ENCODE measurements at places on chromosomes 3 and 15.

DNA sequence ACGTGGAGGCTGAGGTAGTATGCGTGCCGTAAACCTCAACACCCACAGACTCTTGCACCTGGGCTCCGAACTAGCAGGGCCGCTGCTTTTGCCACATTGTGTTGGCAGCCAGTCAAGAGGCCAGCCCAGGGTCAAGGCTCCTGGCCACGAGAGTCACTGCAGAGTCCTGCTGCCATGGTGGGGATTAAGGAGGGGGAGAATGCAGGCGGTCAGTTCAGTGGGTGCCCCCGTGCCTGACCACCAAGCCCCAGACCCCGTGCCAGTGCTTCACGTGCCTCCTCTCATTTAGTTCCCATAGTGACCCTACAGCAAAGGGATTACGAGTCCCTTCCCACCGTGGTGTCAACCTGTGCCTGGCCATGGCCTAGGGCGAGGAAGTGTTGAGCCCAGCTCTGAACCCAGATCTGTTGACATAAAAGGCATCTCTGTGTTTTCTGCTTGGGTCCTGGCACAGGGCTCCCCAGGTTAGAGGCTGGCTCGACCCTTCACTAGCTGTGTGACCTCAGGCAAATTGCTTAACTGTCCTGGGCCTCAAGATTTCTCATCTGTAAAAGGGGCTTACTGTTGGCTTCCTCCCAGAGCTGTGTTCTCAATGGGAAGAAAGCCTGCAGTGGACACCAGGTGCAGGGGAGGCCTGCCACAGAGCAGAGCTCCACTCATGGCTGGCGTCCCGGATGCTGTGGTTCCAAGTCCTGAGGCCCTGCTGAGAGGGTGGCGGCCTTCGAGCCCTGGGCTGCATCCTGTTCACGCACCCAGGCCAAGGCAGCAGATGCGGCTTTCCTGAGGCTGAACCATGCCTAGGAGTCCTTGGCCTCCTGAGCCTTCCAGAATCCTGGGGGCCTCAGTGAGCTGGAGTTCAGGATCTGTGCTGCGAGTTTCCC is 32.8 kb downstream of the FBLN2 start:
- H3K27me3 ChIP-seq, result peaks cover 17% of the 10 kb centered on the region
- peaks cover 3% of the 10 kb centered on the region for H3K4me1 ChIP-seq
- no peaks in the 10 kb centered on the region for H3K36me3 ChIP-seq
- H3K4me3 ChIP-seq, result no peak overlapping the region
- no peak overlapping the region for H3K27ac ChIP-seq
- DNase-seq, result no peak

GRCh38 chr3:133753779-133754164 is 7.6 kb downstream of the TF start:
- H3K36me3 ChIP-seq, result no peaks in the 10 kb centered on the region
- no peak for DNase-seq
- H3K27me3 ChIP-seq, result peaks cover 64% of the 10 kb centered on the region
- H3K4me1 ChIP-seq, result no peaks in the 10 kb centered on the region
- no peak overlapping the region for H3K4me3 ChIP-seq

GRCh38 chr3:151290673-151291072 is 12.3 kb upstream of the P2RY14 start:
- no peaks in the 10 kb centered on the region for H3K36me3 ChIP-seq
- H3K4me3 ChIP-seq, result no peak overlapping the region
- peaks cover 31% of the 10 kb centered on the region for H3K27me3 ChIP-seq
- H3K4me1 ChIP-seq, result no peaks in the 10 kb centered on the region
- no peak for DNase-seq

- H3K27me3 ChIP-seq, result no peaks in the 10 kb centered on the region
- peaks cover 39% of the 10 kb centered on the region for H3K4me1 ChIP-seq
- peaks cover 32% of the 10 kb centered on the region for H3K36me3 ChIP-seq
- DNase-seq, result no peak
Observed at GRCh38 chr3:57757642-57758297, 1.7 kb downstream of the SLMAP start.

DNA sequence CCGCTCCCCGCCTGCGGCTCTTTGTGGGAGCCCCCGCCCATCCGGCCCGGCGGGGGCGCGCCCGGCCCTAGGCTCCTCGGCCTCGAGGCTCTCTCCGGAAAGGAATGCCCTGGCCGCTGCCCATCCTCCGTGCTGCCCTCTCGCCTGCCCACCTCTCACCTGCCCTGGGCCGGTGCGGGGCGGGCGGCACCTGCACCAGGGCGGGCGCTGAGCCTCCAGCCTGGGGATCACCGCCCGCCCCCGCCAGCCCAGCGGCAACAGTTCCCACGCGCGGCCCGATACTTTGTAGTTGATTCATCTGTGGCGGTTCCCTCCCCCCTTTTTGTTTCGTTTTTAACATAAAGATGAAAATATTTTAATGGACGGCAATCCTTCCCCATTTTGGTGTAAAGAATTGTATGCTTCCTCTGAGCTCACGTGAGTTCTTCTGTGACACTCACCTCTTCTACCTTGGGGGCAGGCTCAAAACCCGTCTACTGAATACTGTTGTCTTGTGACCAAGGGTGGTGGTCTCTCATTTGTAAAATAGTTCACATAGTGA is 1.9 kb downstream of the KLF13 start:
- H3K4me1 ChIP-seq, result peaks cover 63% of the 10 kb centered on the region
- H3K36me3 ChIP-seq, result peaks cover 56% of the 10 kb centered on the region
- peak; percentile 72 for DNase-seq

GRCh38 chr3:72065872-72066641 is 281.1 kb upstream of the PROK2 start:
- no peak overlapping the region for H3K4me3 ChIP-seq
- H3K36me3 ChIP-seq, result no peaks in the 10 kb centered on the region
- no peak for DNase-seq
- H3K4me1 ChIP-seq, result no peaks in the 10 kb centered on the region

DNA sequence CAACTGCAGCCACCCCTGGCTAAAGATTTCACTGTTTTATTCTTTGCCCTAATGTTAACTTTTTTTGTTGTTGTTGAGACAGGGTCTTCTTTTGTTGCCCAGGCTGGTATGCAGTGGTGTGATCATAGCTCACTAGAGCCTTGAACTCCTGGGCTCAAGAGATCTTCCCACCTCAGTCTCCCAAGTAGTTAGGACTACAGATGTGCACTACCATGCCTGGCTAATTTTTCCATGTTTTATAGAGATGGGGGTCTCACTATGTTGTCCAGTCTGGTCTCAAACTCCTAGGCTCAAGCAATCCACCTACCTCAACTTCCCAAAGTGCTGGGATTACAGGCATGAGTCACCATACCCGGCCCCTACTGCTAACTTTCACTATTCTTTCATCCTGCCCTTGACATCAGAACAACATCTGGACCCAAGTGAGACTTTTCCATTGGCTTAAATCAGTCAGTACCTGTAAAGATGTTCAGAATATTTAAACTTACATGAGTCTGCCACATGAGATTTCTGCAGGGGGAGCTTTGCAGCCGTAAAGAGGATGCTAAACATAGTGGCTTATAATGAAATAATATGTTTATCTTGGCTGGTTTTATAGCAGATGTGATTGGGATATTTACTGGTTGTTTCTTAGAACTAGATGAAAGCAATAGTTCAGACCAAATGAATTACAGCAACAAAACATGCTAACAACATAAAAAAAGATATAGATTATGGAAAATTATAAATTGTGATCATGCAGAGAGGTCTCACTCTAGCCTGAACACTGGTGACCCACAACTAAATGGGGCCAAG is 73.6 kb downstream of the HMG20A start:
- no peak for DNase-seq
- H3K4me3 ChIP-seq, result no peak overlapping the region
- peak overlapping the region; percentile 66 for H3K27ac ChIP-seq
- no peaks in the 10 kb centered on the region for H3K36me3 ChIP-seq
- no peaks in the 10 kb centered on the region for H3K27me3 ChIP-seq

DNA sequence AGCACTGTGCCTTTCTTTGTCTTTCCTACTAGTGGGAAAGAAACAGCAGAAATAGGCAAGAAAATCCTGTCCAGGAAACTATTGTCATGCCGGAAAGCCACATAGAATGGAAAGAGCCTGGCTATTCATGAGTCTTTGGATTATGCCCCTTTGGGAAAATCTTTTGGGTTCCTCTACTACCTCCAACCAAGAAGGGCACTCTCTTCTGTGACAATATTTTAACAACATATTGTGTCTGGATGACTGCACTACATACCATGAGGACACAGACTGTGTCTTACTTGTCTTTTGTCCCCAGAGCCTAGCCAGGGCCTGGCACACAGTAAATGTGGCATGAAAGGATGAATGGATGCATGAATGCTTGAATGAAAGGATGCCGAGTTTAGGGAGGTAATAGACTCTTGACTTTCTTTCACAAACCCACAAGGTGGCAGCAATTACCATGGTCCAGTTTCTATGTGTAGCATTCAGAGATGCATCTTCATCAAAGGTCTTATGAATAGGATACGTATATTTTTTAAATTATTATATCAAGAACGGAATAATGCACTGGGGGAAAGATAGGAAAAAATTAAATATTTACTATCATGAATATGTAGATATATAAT is 30.3 kb downstream of the ARL14 start:
- no peaks in the 10 kb centered on the region for H3K4me1 ChIP-seq
- no peak overlapping the region for H3K27ac ChIP-seq
- H3K27me3 ChIP-seq, result peaks cover 64% of the 10 kb centered on the region
- no peaks in the 10 kb centered on the region for H3K36me3 ChIP-seq

- peaks cover 5% of the 10 kb centered on the region for H3K36me3 ChIP-seq
- H3K27me3 ChIP-seq, result no peaks in the 10 kb centered on the region
- no peak overlapping the region for H3K4me3 ChIP-seq
Observed at GRCh38 chr15:89095073-89095472, 6.8 kb downstream of the ABHD2 start.

- H3K36me3 ChIP-seq, result no peaks in the 10 kb centered on the region
- DNase-seq, result no peak
- H3K27ac ChIP-seq, result no peak overlapping the region
Observed at GRCh38 chr3:107275511-107275910, 101.7 kb upstream of the CCDC54 start.

GRCh38 chr3:48623851-48624547 is 2.4 kb upstream of the TMEM89 start:
- H3K27ac ChIP-seq, result peak overlapping the region; percentile 26
- H3K27me3 ChIP-seq, result no peaks in the 10 kb centered on the region
- no peak overlapping the region for H3K4me3 ChIP-seq
- peaks cover 5% of the 10 kb centered on the region for H3K4me1 ChIP-seq

DNA sequence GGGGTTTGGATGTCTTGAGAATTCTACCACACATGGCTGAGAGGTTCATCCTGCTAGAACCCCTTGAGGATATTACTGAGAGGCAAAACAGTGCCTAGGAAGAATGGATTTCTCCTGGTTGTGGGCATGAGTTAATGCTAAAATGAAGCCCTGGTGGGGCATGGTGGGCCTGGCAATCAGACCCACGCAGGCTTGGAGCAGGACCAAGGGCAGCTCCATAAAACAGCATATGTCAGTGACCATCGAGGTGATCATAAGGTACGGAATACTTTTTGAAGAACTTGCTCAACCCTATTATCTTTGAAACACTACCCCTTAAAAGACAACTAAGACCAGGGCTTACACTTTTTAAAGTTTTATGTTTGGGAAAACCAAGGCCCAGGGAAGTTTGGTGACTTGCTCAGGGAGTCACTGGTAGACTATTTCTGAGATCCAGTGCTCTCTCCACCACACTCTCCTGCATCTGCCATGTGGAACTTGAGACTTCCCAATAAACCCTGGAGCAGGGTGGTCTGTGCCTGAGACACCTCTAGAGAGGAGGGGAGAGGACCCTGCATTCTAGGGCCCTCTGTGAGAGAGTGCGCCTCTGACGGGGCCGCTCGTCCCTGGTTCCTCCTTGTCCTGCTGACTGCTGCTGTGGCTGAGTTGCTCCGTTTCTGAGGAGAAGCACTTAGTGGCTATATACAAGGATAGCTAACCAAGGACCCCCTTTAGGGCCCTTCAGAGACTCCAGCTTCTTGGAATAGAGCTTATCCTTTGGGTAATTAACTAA is 28.0 kb upstream of the TIMP4 start:
- H3K27ac ChIP-seq, result no peak overlapping the region
- H3K4me1 ChIP-seq, result peaks cover 6% of the 10 kb centered on the region
- peaks cover 9% of the 10 kb centered on the region for H3K27me3 ChIP-seq
- DNase-seq, result no peak
- peaks cover 4% of the 10 kb centered on the region for H3K36me3 ChIP-seq

DNA sequence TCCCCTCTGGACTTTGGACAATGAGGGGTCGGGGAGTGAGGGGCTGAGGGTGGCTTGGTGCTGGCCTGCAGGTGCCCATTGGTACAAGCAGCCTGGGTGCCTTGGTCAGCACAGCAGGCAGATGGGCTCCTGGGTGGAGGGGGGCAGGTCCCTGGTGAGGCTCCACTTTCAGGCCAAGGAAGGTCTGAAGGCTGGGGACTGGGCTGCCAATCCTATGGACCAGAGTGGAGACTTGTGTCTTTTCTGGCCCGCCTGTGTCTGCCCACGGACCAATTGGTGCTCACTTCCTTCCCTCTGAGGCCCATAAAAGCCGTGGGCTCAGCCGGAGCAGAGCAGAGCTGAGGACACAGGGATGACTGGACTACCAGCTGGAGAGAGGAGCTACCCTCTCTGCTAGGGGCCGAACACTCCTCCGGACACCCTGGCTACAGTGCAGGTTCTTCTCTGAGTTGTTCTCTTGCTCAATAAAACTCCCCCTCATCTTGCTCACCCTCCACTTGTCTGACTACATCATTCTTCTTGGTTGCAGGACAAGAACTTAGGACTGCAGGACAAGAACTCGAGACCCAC is 31.9 kb upstream of the IREB2 start:
- H3K27me3 ChIP-seq, result peaks cover 44% of the 10 kb centered on the region
- H3K4me3 ChIP-seq, result no peak overlapping the region
- no peaks in the 10 kb centered on the region for H3K4me1 ChIP-seq
- H3K27ac ChIP-seq, result no peak overlapping the region
- DNase-seq, result no peak

GRCh38 chr3:47954567-47954966 is 61.6 kb downstream of the MAP4 start:
- no peak overlapping the region for H3K27ac ChIP-seq
- no peaks in the 10 kb centered on the region for H3K27me3 ChIP-seq
- H3K4me3 ChIP-seq, result no peak overlapping the region
- peaks cover 3% of the 10 kb centered on the region for H3K36me3 ChIP-seq

DNA sequence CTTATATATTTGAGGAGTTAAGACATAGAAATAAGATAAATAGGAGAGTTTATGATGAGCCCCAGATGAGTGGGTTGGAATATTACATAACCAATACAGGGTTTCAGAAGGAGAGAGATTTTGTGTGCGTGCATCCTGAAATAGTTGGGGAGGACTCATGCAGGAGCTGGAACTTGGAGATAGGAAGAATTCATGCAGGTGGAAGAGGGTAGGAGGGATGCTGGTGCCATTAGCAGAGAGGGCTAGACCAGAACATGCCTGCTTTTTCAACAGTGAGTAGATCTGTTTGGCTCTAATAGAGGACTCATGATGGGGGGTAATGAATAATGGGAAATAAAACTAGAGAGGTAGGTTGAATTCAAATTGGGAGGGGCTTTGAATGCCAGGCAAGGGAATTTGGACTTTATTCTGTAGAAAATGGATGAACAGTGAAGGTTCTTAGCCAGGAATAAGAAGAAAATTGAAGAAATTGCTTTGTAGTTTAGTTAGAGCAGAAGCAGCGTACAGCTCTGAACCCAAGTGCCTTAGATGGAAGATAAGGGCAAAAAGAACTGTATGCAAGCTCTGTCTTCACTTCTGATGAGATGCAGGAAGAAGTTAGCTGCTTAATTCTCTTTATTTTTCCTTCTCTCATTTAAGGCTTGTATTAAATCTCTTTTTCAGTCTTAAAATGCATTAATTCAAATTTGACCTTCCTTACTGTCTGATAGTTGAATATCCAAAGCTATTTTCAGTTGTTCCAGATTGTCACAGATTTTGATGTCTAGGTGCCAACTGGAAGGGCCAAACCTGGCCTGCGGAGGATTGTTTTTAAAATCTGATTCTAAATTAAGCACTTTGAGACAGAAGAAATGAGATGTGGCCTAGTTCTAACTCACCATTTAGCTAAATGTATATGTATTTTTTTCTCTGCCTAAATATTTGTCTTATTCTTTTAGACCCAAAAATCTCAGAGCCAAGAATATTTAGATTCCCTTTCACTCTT is 86.3 kb downstream of the PPM1L start:
- no peak overlapping the region for H3K27ac ChIP-seq
- H3K4me1 ChIP-seq, result peaks cover 5% of the 10 kb centered on the region
- no peaks in the 10 kb centered on the region for H3K36me3 ChIP-seq
- no peak overlapping the region for H3K4me3 ChIP-seq
